Occipital lobe (tissue), 3 donors: ENCODE measurements at places on chromosomes 11 and 22.
A peak's percentile ranks its signal among the peaks of the same experiment; 100 is the strongest.

GRCh38 chr22:20741634-20742581 lies 32.0 kb upstream of the SERPIND1 start:
- DNase-seq, result no peak

DNA sequence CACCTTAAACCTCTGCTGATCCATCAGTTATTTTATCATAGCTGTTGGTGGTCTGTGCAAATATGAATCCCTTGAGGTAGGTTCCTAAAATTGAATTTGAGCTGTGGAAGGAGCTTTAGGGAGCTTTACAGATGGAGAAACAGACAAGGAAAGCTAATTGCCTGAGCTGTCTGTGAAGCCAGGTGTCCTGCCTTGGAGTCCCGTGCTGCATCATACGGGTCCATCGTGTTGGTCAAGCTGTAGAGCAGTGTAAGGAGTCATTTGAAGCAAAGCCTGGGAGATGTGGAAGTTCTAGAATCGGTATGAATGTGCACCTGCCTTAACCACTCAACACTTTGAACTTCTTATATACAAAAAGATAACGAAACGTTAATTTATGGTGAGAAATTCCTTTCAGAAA lies 1.0 kb downstream of the POLA2 start:
- DNase-seq, result no peak

DNA sequence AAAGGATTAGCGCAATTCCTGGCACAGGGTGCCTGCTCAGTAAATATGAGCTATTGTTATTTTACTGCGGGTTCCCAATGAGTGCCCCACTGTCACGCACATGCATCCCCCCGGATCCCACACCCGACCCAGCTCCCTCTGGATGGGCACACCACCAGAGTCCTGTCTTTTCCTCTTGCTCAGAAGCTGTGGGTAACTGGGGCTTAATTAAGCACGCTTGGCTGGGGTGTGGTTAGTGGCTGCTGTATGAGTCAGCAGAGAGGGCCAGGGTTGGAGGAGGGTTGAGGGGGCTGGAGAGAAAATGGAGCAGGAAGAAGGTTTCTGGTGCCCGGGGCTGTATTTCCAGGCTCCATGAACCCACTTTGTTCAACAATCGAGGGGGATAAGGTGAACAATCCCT lies 30.3 kb upstream of the NECTIN1 start:
- no peak for DNase-seq

DNA sequence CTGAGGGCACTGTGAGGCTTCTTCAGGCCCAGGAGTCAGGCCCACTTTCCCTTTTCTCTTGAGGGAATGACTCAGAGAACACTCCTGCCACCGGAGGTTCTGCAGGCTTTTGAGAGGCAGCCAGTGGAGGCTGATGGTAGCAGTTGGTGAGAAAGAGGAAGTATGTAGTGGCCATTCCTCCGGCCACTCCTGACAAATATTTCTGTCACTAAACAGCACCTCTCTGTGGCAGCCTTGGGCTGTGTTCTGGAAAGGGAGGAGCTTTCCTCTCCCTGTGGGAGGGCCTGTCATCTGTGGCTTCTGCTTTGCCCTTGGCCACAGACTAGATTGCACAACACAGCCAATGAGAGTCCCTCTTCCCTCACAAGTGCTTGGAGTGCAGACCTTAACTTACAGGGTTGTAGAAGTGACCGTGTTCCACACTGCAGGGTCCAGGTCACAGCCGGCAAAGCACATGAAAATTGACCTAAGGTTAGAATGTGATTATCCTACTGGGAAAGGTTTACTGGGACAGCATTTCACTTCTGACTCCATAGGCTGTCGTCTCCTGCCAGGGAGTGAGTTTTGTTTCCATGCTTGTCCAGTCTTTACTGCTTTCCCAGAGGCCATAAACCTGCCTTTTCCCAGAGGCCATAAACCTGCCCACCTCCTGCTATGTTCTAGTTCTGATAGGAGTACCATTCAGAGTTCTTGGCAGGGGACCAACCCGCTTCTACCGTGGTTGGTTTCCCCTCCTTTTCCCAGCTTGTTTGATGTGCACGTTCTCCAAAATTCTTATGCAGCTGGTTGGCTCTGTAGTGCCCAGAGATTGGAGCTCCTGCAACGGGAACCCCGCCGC lies 33.3 kb downstream of the MARK2 start:
- DNase-seq, result peak; percentile 80

- DNase-seq, result no peak
These were observed 123.4 kb upstream of the ANO1 start for GRCh38 chr11:69954756-69955155.

DNA sequence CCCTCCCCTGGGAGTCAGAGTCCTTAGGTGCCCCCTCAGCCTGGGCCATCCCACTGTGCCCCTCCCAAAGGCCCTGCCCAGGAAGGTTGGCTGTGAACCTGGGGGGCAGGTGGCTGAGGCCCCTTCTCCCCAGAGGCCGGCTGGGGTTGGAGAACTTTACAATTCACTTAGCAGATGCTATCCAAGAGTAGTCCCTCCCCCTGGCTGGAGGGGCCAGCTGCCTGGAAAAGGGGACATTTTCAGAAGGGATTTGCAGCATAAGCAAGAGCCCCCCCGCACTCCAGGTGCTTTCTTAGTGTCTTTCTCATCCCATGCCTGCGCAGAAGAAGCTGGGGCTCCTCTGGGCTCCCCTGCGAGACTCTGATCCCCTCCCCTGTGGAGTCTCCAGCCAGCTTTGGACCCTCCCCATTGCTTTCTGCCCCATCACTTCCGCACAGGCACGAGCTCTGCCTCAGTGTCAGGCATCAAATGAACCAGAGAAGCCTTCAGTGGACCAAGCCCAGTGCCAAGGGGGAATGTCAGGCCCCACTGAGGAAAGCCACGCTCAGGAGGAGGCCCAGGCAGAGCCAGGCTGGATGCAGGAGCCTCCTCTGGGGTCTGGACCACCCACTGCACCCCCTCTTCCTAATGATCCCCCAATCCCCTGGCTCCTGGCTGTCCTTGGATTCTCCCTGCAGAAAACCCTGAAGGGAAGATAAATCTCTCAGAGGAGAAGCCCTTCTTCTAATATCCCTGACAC lies 3.7 kb downstream of the SSTR3 start:
- no peak for DNase-seq
